Stomach (tissue), 19 donors: ENCODE measurements at places on chromosomes 7 and 10. TPM values are rescaled to one million over a fixed set of nuclear protein-coding genes. Genes with fewer than 3 reads are reported as not detected.

DNA sequence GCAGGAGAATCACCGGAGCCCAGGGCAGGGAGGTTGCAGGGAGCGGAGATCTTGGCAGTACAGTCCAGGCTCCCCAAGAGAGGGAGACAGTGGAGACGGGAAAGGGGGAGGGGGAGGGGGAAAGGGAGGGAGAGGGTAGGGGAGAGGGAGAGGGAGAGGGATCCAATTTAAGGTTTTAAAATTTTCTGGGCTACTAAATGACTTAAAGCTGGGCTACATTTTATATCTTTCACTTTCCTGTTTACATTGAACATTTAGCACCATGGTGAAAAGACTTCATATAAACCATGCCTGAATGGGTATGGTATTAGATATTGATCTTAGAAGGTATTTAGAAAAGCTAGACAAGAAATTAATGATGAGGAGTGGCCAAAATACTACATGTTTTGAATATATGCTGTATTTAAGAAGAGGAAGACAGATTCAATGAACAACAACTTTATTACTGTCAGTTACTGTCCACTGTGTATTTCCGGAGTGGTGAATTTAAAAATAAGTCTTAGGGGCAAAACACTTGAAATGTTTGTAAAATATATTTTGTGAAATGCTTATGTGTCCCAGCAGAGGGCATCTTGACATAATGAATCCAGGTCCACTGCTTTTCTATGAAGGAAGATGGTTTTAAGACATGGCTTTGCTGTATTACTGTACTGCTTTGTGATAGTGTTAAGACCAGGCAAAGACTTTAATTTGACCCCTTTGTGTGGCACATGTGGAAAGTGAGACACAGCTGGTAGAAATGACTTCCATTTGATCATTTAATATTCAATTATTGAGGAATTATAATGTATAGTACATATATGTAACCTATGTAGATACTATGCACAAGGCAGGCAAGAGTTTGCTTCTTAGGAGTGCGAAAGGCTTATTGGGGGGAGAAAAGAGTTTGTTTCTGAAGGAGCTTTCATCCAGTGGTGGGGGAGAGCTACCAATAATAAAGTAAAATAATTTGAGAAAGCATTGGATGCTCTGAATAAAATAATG is 52.8 kb downstream of the NRF1 start:
- no peaks in the 10 kb centered on the region for H3K4me1 ChIP-seq
- H3K27me3 ChIP-seq = no peaks in the 10 kb centered on the region
- peaks cover 32% of the 10 kb centered on the region for H3K36me3 ChIP-seq
- peak; percentile 70 for DNase-seq

- H3K27ac ChIP-seq = no peak overlapping the region
- DNase-seq = no peak
- H3K36me3 ChIP-seq = no peaks in the 10 kb centered on the region
Observed at GRCh38 chr10:132679640-132680039, 106.3 kb downstream of the NKX6-2 start.

The CNNM1 gene
- total RNA-seq = 0.87 TPM

The CYP2E1 gene
- 4.1 TPM for total RNA-seq

The LBX1 gene
- not detected for total RNA-seq

- no peak for DNase-seq
- H3K4me1 ChIP-seq = no peaks in the 10 kb centered on the region
- no peaks in the 10 kb centered on the region for H3K36me3 ChIP-seq
Observed at GRCh38 chr7:67542916-67543315, 546.3 kb downstream of the TYW1 start.

The RINT1 gene
- total RNA-seq = 35.2 TPM

DNA sequence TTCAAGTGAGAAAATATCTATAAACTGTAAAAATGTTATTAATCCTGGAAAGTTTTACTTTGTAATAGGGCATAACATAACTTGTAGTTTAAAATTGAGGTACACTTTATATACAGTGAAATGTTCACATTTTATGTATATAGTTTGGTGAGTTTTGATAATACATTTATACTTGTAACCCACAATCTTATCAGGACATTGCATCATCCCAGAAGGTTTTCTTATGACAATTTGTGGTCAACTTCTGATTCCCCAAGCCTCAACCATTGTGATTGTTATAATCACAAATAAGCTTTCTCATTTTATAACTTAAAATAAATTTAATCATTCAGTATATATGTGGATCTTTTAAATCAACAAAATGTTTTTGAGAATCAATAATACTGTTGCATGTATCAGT is 151.1 kb downstream of the TFPI2 start:
- H3K4me3 ChIP-seq = no peak overlapping the region
- H3K4me1 ChIP-seq = no peaks in the 10 kb centered on the region
- H3K27me3 ChIP-seq = no peaks in the 10 kb centered on the region
- H3K36me3 ChIP-seq = no peaks in the 10 kb centered on the region
- no peak overlapping the region for H3K27ac ChIP-seq

GRCh38 chr7:117835016-117835664 is 38.1 kb downstream of the CTTNBP2 start:
- no peak overlapping the region for H3K4me3 ChIP-seq
- H3K4me1 ChIP-seq = peaks cover 12% of the 10 kb centered on the region
- H3K27me3 ChIP-seq = no peaks in the 10 kb centered on the region
- H3K27ac ChIP-seq = no peak overlapping the region

The RNF148 gene
- not detected for total RNA-seq

The CRTAC1 gene
- not detected for total RNA-seq

- no peak overlapping the region for H3K4me3 ChIP-seq
- peaks cover 73% of the 10 kb centered on the region for H3K36me3 ChIP-seq
- DNase-seq = no peak
Observed at GRCh38 chr10:133281084-133281483, 4.4 kb upstream of the ADAM8 start.
